Right renal pelvis (tissue), 4 donors: ENCODE measurements at places on chromosomes 12 and 14. TPM values are rescaled to one million over a fixed set of nuclear protein-coding genes. Genes with fewer than 3 reads are reported as not detected.

Gene VSX2
- 0.06 TPM for polyA plus RNA-seq

Gene DDX11
- polyA plus RNA-seq: 41.9 TPM

Gene LRRIQ1
- polyA plus RNA-seq: 44.1 TPM

Gene GLS2
- 1.1 TPM for polyA plus RNA-seq

Gene PGF
- polyA plus RNA-seq: 8.8 TPM
